Smooth muscle cell of the brain vasculature (primary cell): ENCODE measurements at places on chromosomes 7 and 10.
A peak's percentile ranks its signal among the peaks of the same experiment; 100 is the strongest.

GRCh38 chr7:44062180-44062902, 3.0 kb downstream of the PGAM2 start:
- DNase-seq = no peak

DNA sequence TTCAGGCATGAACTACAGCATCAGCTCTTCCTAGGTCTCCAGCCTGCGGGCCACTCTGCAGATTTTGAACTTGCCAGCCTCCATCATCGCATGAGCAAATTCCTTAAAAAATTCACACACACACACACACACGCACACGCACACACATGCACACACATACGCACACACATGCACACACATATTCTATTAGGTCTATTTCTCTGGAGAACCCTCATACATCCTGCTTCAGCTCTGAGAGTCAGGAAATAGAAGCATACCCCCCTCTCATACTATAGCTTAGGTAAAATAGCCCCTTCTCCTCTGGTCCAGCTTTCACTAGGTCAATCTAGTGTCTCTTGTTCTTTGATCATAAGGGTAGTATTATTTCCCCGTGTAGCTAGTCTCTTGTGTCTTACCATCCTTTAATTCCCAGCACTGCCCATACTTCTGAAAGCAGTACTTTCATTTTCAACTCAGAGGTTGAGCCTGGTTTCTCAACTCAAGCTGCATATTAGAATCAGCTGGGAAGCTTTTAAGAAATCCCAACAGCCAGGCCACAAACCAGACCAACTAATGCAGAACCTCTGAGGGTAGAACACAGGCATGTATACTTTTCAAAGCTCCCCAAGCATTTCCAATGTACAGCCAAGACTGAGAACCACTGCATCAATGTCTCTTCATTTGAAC, 30.9 kb upstream of the ITGB8 start:
- no peak for DNase-seq

- DNase-seq = no peak
Observed at GRCh38 chr7:48118041-48118440, 29.0 kb downstream of the UPP1 start.

DNA sequence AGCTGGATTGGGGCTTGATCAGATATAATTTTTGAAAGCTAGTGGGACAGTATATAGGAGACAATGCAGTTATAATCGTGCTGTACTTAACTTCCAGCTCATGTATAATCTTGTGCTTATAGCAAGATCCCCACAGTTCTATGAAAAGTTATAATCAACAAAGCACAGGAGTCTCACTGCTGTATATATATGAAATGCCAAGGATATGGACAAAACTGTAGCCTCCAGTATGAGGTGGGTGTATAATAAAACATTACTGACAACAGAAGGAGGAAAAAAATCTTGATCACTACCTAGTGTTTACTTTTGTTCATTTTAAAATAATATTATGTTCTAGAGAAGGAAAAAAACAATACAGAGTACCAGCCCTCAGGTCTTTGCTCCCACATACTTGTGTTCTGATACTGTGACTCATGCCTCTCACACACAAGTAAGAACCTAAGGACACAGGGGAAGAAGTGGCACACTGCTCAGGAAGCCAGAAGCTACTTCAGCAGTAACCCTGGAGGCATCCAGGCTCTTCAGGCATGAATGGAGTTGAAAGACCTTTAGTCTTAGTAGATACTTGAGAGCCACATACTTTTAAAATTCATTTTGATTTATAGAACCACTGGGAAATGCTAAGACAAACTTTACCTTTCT, 265.7 kb upstream of the IMMP2L start:
- DNase-seq = no peak

- DNase-seq = no peak
Observed at GRCh38 chr7:27156916-27157701, 634 bp upstream of the HOXA7 start.

- no peak for DNase-seq
Observed at GRCh38 chr7:157799076-157799685, 462.4 kb downstream of the DNAJB6 start.

DNA sequence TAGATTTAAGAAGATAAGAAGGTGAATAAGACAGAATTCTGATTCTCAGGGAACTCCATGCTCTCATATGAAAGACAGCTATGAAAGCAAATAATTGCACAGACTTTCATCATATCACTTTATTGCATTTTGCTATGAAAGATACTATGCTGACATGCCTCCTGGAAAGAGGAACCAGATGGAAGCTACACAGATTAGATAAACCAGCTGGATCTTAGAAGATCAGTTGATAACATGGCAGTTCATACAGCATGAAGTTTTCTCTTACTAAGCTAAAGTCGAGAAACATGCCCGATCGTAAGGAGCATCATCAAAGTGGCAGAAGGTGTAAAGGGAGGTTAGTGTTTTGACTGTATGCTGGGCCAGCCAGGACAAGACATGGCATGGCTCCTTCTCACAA, 112.5 kb upstream of the DPP6 start:
- DNase-seq = no peak

DNA sequence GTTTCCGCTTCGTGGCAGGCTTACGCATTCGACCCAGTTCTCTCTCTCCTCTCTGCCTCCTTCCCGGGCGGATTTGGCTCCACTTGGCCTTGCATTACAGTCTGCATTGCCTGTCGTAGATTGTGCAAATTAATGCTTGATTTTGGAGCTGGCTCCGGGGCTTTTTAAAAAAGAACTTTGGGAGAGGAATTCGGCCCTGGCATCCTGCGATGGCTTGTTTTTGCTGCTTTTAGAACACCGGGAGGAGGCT, 767 bp downstream of the EIF4EBP2 start:
- no peak for DNase-seq

GRCh38 chr10:77608281-77608680, 29.3 kb downstream of the KCNMA1 start:
- DNase-seq = no peak

- DNase-seq = no peak
Observed at GRCh38 chr7:17623546-17624185, 316.6 kb downstream of the SNX13 start.

DNA sequence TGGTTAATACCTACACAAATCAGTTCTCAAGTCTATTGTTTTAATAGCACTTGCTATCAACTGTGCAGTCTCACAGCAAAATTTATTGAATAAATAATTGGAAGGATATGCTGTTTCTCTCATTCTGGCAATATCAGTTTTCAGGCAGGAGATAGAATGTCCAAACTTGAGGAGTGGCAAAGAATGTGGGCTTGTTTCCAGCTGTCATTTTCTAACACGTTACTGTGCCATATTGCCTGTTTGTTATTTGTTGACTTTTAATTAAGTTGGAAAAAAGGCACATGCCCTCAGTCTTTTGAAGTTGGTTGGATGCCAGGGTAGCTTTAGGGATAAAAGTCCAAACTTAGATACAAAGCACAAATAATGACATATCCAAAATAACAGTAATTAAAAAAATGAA, 52.2 kb downstream of the MAGI2 start:
- no peak for DNase-seq

GRCh38 chr10:2681891-2682290, 385.5 kb upstream of the PFKP start:
- DNase-seq = no peak

- DNase-seq = no peak
Observed at GRCh38 chr10:97483506-97483905, 14.7 kb downstream of the MMS19 start.

DNA sequence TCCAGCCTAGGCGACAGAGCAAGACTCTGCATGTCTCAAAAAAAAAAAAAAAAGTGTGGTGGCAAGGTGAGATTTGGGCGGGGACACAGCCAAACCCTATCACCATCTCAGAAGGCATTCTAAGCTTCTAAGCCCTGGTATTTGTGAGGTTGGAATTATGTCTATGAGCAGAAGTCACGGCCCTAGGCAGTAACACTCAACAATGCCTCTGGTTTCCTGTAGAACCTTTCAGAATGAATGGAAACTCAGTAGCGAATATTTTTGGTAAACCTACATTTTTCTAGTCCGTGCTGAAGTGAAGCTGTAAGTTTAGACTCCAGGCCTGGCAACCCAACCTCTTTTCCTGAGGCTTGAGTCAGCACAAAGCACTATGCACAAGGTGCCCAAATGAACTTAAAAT, 88.3 kb downstream of the FAM107B start:
- no peak for DNase-seq

DNA sequence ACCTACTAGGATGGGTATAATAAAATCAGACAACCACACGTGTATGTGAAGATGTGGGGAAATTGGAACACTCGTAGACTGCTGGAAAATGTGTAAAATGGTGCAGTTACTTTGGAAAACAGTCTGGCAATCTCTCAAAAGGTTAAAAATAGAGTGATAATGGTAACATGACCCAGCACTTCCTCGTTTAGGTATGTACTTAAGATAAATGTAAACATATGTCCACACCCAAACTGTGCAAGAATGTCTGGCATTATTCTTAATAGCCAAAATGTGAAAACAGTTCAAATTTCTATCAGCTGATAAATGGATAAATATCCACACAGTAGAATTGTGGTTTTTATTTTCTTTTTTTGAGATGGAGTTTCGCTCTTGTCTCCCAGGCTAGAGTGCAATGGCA, 272.8 kb downstream of the ZNF248 start:
- DNase-seq = no peak

- no peak for DNase-seq
Observed at GRCh38 chr7:159240962-159241361, 96.3 kb upstream of the VIPR2 start.

- DNase-seq = no peak
Observed at GRCh38 chr7:143974459-143974858, 19.8 kb downstream of the OR2F1 start.

DNA sequence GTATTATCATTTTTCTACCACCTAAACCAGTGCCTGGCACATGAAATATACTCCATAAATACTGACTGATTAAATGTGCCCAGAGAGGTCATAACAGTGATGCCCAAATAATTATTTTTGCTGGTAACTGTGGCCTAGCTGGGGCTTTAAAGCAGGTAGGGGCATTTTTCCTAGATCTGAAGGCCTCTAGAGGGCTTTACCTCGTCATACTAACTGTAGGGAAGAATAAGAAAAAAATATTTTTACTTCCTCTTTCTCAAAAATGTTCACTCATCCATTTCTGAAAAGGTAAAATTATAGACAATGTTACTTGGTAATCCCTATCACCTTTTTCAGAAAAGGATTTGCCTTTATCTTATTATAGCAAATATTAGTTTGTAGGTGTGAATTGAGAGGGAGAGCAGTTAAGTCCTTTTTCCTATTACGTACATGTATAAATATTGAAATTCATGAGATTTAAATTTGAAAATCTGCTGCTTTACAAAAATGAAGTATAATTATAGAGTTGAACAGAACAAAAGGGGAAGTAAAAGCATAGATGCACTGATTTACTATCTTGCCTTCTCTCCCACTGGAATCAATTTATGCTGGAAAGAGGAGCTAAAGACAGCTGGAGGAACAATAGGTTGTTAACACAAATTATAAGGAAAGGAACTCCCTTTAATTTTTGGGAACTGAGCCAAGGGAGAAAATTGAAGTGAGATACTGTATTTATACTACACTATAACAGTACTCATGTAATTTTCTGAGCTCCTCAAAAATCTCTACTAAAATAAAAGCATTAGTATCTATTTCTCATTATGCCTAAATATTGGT, 71.5 kb upstream of the NOBOX start:
- DNase-seq = no peak

DNA sequence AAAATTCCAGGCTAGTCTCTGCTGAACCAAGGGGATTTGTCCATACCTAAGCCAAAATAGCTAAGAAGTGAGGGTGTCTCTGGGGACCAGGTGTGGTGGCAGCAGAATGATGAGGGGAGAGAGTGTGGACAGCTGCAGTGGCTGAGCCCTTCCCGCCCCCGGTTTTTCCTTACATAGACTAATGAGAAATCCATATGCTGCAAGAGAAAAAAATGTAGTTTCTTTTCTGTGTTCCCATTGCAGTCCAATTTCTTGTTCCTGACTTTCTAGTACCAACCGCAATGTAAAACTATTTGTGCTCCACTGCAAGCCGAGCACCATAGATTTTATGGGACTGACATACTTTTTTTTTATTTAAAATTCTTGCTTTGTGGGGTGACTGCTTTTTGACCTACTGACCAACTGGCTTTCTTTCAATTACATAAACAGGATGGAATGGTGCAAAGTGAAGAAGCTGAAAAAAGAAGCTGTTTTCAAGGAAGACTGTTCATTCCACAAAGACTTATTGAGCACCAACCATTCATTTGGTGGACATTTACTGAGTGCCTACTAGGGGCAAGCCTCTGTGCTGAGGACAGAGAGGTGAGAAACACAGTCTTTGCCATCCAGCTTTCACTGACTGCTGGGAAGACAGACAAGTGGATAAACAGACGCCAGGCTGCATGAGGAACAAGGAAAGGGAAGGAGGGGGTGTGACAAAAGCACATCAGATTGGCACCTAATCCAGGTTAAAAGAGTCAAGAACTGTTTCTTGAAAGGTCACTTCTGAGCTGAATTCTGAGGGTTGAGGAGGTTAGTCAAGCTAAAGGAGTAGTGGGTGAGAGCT, 9.8 kb downstream of the CEP41 start:
- DNase-seq = peak; percentile 20

GRCh38 chr10:107656932-107657331, 492.4 kb upstream of the SORCS1 start:
- no peak for DNase-seq

- no peak for DNase-seq
Observed at GRCh38 chr10:124155781-124156435, 62.5 kb upstream of the CHST15 start.

- no peak for DNase-seq
Observed at GRCh38 chr7:133165001-133165400, 83.1 kb upstream of the CHCHD3 start.

GRCh38 chr7:3042861-3043489, 692 bp downstream of the CARD11 start:
- no peak for DNase-seq

DNA sequence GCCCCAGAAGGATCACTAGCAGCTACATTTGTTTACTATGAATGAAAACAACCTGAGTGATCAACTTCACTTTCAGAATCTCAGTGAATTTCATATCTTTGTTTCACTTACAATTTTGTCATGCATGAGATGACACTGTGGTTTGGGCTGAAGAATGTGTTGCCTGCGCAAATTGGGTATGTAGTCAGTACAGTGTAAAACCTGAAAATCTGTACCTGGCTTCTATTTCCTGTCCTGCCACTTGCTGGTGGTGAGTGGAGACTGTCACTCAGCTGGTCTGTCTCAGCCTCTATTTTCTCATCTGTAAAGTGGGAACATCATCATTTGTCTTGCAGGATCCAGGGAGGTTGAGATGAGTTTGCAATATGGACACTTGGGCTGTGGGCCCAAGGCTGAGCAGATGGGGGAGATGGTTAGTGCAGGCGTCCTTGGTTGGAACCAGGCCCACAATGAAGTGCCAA, 118.0 kb downstream of the WDFY4 start:
- no peak for DNase-seq

GRCh38 chr10:79310200-79310865, 36.9 kb upstream of the PPIF start:
- DNase-seq = no peak

- no peak for DNase-seq
Observed at GRCh38 chr10:67306588-67307205, 380.9 kb downstream of the LRRTM3 start.

GRCh38 chr7:113404245-113404644, 285.9 kb upstream of the SMIM30 start:
- DNase-seq = no peak

GRCh38 chr10:99617696-99618095, 2.5 kb downstream of the SLC25A28 start:
- no peak for DNase-seq

GRCh38 chr7:155489862-155490696, 32.1 kb downstream of the EN2 start:
- DNase-seq = no peak
